Mucosa of gallbladder (tissue), 1 donor: ENCODE measurements at places on chromosomes 7 and 10.
A peak's percentile ranks its signal among the peaks of the same experiment; 100 is the strongest.

DNA sequence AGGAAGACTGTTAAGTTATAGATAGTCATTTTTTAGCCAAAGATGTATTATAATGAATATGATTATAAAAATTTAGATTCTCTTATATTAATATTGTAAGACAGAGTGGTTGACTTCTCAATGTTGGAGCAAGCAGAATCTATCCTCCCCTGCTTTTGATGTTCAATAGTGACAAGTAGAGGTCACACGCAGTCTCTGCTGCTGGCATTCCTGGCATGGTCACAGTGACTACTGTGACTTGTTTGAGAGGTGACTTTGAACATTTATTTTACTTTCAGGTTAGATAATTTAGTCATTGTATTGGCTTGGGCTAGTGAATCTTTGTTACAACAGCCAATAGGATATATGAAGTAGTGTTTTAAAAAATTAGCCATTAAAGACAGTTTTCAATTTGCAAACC lies 13.7 kb upstream of the CD36 start:
- DNase-seq = no peak

DNA sequence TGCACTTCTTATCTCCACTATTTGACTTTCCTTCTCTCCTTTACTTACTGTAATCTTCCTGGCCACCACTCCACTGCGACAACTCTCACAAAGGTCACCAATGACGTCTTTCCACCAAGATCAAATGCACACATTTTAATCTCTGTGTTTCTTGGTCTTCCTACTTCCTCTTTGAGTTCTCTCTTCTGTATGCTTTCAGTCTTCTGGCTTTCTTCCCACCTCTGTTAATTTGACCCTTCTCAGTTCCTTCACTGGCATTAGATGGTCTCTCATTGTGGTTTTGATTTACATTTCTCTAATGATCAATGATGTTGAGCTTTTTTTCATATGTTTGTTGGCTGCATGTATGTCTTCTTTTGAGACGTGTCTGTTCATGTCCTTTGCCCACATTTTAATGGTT lies 31.9 kb downstream of the FAM107B start:
- DNase-seq = peak; percentile 44

DNA sequence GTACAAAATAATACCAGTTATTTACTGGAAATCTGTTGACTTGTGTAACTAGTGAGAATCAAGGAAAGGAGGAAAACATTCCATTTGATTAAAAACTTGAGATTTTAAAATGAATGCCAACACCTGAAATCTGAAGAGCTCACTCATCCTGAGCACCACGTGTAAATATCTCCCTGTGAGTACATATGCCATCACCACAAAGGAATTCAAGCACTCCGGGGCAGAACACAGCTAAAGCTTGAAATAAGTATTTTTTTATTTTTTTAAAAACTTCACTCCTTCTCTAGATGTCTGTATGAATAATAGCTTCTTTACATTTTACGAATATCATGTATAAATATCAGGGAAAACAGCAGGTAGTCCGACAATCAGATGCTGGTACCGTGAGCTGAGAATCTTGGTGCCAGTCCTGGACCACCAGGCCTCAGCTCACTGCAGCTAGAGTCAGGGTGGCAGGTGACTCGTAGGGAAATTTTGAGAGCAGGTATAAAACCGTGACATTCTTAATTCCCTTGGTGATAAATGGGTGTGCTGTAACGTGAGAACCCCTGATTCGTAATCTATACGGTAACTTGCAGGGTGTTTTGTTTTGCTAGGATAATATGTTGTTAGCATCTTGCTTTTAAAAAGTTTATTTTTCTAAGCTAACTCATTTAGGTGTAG lies 12.7 kb downstream of the LMTK2 start:
- no peak for DNase-seq

GRCh38 chr10:21675157-21675796 lies 141.2 kb downstream of the MLLT10 start:
- no peak for DNase-seq

DNA sequence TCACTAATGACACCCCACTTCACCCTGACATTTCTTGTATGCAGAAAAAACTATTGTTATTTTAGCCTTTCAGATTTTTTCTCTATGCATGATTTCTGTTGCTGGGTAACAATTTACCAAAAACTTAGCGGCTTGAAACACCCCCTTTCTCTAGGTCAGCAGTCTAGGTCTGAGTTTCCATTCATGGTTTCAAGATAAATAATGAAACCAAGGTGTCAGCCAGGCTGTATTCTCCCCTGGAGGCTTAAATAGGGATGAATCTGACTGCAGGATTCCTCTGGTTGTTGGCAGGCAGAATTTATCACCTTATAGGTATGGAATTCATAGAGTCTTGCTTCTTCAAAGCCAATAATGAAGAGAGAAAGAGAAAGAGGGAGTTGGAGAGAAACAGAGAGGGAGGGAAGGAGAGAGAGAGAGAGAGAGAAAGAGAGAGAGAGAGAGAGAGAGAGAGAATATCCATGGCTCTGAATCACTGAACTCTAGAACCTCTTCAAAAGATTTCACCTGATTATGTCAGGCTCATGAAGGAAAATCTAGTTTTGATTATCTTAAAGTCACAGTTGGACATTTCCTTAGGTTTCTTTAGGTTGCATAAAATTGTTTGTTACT lies 1224.6 kb upstream of the LRRTM3 start:
- DNase-seq = no peak

DNA sequence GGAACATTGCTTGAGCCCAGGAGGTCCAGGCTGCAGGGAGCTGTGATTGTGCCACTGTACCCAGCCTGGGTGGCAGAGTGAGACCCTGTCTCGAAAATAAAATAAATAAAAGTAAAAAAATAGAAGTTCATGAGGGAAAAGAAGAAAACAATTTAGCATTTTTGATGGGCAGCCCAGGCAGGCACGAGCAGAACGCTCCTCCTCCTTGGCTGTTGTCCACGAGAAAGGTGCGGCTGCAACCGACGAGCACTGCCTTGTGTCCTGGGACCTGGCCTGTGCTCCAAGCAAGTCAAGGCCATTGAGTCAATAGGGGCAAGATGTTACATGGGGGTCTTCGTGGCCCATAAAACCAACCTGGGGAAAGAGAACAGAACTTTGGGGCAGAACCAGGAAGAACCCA lies 25.6 kb downstream of the EBF3 start:
- DNase-seq = no peak
